ENCODE measurements at places on chromosomes 2 and 18.

DNA sequence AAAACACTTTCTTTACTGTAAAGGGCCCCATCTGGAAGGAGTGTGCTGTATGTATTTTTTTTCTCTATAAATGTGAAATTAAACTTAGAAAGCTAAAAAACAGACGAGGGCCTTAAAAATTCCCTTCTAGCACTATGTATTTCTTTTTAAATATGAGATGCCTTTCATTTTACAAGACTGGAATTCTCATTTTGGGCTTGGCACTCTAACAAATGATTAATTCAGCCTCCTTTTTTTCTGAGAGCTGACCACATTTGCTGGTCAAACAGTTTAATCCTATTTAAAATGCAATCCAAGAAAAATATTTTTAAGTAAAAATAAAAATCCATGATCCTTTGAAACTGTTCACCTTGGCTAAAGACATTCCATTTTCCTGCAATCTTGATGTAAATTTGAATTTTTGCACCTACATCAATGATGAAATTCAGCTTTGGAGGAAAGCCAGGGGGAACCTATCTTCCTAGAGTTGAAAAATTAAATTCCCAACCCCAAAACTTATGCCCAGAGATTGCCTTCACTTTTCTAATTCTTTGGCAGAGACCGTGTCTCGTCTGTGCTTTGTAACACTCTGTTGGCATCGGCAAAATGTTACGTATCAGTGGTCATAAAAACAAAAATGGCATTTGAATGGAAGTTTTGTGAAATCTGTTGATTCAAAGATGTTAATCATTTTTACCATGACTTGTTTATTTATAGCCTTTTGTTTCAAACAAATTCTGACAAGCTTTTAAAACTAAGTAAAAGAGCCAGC is 284.5 kb downstream of the ZNF521 start:
- DNase-seq = no peak

- DNase-seq = no peak
These were observed 516.4 kb downstream of the ZEB2 start for GRCh38 chr2:144003460-144004075.

DNA sequence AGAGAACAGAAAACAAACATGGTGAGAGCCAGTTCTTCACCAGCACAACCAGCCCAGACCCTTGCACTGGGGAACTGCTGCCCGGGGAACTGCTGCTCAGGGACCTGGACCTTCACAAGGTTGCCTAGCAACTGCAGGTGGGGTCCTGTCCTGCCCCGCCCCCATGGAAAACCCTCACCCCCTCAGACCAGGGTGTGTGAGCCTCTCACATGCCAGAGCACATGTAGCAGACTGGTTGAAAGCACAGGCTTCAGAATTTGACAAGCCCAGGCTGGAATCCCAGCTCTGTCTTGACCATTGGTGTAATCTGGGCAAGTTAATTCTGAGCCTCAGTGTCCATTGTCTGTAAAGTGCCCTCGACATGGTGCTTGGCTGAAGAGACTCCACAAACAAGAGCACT is 118.6 kb downstream of the LOXHD1 start:
- DNase-seq = no peak

DNA sequence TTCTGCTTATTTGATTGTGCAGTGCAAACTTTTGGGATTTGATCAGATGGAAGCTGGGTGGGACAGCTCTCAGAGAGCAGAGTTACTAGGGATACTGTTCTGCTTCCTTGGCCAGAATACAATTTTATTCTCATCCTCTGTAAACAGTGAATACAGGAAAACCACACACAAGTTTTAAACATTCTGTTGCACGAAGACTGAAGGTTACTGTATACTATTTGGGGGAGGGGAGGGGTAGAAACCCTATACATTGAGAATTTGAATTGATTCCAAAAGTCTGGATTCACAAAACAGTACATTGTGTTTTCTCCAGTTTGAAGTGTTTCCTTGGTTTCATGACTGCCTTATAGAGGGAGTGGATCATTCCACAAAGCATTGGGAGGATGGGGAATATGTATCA is 149.9 kb downstream of the SETBP1 start:
- DNase-seq = no peak

GRCh38 chr2:225937625-225938187 is 538.2 kb downstream of the NYAP2 start:
- DNase-seq = no peak

GRCh38 chr2:221521233-221521845 is 50.8 kb downstream of the EPHA4 start:
- DNase-seq = no peak

DNA sequence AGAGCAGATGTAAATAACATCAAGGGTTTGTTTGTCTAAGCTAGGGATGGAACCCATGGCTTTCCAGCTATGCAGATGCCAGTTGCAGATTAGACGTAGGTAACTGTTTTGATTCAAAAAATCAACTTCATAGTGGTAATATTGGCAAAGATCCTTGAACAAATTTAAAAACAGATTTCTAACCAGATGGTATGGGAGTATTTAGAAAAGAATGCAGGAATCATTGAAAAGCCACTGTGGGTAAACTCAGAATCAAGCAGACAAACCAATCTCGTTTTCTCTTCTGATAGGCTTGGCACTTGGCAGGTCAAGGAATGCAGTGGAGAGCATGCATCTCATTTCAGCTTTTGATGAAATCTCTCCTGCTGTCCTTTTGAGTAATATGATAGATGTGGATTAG is 377.5 kb downstream of the CLIP4 start:
- no peak for DNase-seq
